ENCODE measurements at places on chromosomes 1 and 21.

DNA sequence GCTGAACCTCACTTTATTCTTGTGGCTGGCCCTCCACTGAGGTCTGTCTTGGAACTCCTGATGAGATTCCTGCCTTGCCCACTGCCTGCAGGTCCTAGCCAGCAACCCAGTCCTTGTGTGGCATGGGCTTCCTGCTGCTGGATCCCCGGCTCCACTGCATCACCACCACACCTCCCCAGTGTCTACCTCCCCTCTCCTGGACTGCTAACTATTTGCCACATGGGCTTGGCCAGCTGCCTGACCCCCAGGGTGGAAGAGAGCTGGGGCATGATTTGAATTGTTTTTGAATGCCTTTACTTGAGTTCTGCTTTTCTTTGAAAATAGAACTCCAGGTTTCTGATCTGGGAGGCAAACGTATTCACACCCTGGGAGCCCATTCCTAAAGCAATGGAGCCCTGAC is 41.2 kb downstream of the SPAG17 start:
- H3K36me3 ChIP-seq = no peaks in the 10 kb centered on the region
- no peak for DNase-seq
- no peak overlapping the region for H3K27ac ChIP-seq
- no peaks in the 10 kb centered on the region for H3K4me1 ChIP-seq
- H3K27me3 ChIP-seq = no peaks in the 10 kb centered on the region

- no peaks in the 10 kb centered on the region for H3K36me3 ChIP-seq
- H3K27ac ChIP-seq = peak overlapping the region; percentile 78
- peaks cover 26% of the 10 kb centered on the region for H3K4me1 ChIP-seq
- H3K27me3 ChIP-seq = peaks cover 19% of the 10 kb centered on the region
Observed at GRCh38 chr1:204684571-204685235, 835 bp downstream of the LRRN2 start.

- H3K36me3 ChIP-seq = no peaks in the 10 kb centered on the region
- no peak overlapping the region for H3K4me3 ChIP-seq
- DNase-seq = no peak
- H3K4me1 ChIP-seq = peaks cover 4% of the 10 kb centered on the region
- H3K27me3 ChIP-seq = no peaks in the 10 kb centered on the region
Observed at GRCh38 chr1:87853576-87854351, 525.1 kb downstream of the LMO4 start.

GRCh38 chr21:38380481-38381137 is 117.7 kb downstream of the ERG start:
- H3K36me3 ChIP-seq = peaks cover 23% of the 10 kb centered on the region
- no peaks in the 10 kb centered on the region for H3K27me3 ChIP-seq
- H3K27ac ChIP-seq = no peak overlapping the region
- no peak for DNase-seq

- H3K4me1 ChIP-seq = peaks cover 6% of the 10 kb centered on the region
- H3K27me3 ChIP-seq = no peaks in the 10 kb centered on the region
- DNase-seq = no peak
- H3K4me3 ChIP-seq = no peak overlapping the region
Observed at GRCh38 chr1:236469466-236469865, 54.3 kb upstream of the LGALS8 start.

DNA sequence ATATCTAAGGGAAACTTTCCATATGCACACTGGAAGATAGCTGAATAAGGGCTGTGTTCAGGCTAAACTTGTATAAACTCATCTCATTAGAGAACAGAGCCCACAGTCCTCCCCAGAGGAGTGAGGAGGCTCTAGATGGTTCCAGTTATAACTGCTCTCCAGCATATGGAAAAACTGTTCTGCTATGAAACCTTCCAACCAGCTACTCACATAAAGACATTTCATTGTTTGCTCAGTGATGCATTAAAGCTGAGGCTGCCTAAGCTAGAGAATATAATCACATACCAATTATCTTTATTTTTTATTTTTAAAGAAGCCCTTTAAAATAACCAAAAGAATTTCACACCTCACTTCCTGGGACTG is 13.3 kb downstream of the AHCYL1 start:
- H3K27ac ChIP-seq = no peak overlapping the region
- H3K36me3 ChIP-seq = peaks cover 11% of the 10 kb centered on the region
- H3K27me3 ChIP-seq = no peaks in the 10 kb centered on the region
- no peak for DNase-seq

DNA sequence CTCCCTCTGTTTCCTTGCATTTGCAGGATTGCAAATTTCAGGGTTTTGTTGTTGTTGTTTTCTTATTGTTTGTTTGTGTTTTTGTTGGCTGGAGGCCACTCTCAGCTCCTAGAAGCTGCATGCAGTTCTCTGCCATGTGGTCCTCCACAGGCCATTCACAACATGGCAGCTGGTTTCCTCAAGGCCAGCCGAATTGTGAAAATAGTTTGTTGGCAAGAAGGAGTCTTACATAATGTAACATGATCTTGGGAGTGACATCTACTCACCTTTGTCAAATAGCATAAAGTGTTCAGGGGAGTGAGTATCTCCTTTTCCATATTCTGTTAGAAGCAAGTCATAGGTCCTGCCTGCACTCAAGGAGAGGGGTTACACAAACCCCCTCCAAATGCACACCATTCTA is 10.6 kb upstream of the UAP1 start:
- DNase-seq = no peak
- no peaks in the 10 kb centered on the region for H3K27me3 ChIP-seq
- no peak overlapping the region for H3K27ac ChIP-seq
- no peak overlapping the region for H3K4me3 ChIP-seq
- H3K36me3 ChIP-seq = no peaks in the 10 kb centered on the region
- no peaks in the 10 kb centered on the region for H3K4me1 ChIP-seq

GRCh38 chr1:53264048-53264447 is 25.7 kb upstream of the MAGOH start:
- no peak overlapping the region for H3K27ac ChIP-seq
- no peaks in the 10 kb centered on the region for H3K4me1 ChIP-seq
- no peak for DNase-seq
- H3K4me3 ChIP-seq = no peak overlapping the region

DNA sequence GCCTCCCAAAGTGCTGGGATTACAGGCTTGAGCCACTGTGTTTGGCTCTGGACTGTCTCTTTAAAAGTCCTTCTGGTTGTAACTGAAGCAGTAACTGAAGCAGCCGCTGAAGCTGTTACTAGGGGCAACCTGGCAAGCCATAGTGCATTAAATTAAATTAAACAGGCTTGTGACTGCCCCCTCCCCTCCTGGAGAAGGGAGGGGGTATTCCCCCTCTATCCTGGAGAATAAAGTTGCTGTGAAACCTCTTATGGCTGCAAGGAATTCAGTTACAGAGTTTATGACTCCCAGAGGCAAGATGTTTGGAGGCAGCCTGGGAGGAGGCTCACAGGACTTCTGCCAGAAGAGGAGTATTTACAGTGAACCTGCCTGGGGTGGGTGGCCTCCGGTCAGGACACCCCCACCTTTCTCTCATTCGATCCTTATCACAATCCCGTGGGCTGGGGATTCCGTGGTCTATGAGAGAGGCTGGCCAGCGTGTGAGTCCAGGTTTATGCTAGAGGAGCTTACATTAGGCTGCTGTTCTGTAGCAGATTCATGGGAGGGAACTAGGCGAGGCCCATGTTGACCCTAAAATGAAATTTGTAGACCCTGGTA is 8.3 kb downstream of the TTC22 start:
- peaks cover 12% of the 10 kb centered on the region for H3K27me3 ChIP-seq
- H3K4me3 ChIP-seq = no peak overlapping the region
- H3K27ac ChIP-seq = no peak overlapping the region

DNA sequence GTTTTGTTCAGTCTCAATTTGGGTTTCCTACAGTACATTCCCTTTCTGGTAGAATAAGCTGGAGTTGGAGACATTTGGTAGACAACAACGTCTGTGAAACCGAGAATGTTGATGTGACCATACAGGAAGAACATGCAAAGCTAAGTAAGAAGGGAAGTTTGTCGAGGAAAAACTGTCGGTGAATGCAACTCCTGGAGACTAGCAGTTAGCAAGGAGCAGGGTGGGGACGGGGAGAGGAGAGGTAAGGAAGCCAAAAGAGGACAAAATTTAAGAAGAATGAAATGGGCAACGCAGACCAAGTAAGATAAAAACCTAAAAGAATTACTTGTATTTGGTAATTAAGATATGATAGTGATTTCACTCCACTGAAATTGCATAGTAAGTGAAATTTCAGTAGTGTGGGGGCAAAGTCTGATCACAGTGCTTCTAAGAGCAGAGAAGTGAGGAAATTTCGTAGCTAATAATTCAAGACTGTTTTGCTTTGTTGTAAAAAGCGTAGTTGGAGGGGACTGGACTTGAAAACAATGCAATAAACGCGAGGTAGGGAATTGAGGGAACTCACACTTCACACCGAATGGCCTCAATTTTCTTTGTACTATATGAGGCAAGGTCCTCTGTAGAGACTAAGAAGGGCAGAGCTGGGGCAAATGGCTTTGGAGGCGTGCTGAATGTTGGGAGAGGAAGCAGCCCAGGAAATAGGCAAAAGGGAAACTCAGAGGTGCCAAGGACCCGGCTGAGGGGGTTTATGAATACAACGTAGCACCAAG is 787 bp upstream of the GIPC2 start:
- no peaks in the 10 kb centered on the region for H3K36me3 ChIP-seq
- H3K4me1 ChIP-seq = peaks cover 13% of the 10 kb centered on the region
- H3K27me3 ChIP-seq = no peaks in the 10 kb centered on the region
- H3K27ac ChIP-seq = no peak overlapping the region
- H3K4me3 ChIP-seq = peak overlapping the region; percentile 90

- H3K36me3 ChIP-seq = no peaks in the 10 kb centered on the region
- H3K4me3 ChIP-seq = no peak overlapping the region
- no peaks in the 10 kb centered on the region for H3K27me3 ChIP-seq
Observed at GRCh38 chr1:179012038-179012437, 13.7 kb upstream of the FAM20B start.

- no peaks in the 10 kb centered on the region for H3K27me3 ChIP-seq
- DNase-seq = no peak
- H3K36me3 ChIP-seq = no peaks in the 10 kb centered on the region
- no peak overlapping the region for H3K27ac ChIP-seq
Observed at GRCh38 chr1:227917081-227917950, 30.4 kb downstream of the WNT9A start.

DNA sequence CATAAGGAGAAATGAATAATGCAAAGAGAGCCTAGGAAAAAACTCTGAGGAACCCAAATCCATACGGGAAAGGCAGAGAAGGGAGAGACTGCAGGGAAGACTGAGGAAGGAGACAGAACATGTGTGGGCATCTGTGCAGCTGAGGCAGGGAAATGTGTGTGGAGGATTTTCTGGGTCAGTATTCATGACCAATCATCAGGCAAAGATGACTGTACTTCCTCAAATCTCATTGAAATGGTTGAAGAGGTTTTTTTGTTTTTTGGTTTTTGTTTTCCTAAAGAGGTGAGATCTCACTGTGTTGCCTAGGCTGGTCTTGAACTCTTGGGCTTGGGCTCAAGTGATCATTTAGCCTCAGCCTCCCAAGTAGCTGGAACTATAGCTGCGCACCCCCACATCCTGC is 15.7 kb downstream of the DIP2A start:
- H3K4me3 ChIP-seq = no peak overlapping the region
- no peak for DNase-seq
- H3K36me3 ChIP-seq = no peaks in the 10 kb centered on the region
- no peak overlapping the region for H3K27ac ChIP-seq
- H3K4me1 ChIP-seq = no peaks in the 10 kb centered on the region
- H3K27me3 ChIP-seq = no peaks in the 10 kb centered on the region

DNA sequence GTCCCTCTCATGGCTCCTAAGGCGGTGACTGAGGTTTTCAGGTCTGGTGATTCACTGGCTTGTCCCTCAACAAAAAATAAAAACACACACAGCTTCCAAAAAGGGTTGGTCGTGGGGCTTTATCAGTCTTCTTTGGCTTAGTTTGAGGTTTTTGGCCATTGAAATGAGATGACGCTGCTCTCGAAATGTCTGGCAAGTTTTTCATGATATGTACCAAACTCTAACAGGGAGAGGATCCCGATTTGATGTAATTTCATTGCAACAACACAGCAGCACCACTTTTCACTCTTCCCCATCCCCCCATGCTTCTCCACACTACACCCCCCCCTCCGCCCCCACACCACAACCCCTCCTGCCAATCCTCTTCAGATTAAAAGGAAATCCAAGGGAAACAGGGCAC is 187.1 kb upstream of the NFIA start:
- H3K4me1 ChIP-seq = peaks cover 41% of the 10 kb centered on the region
- DNase-seq = no peak
- no peaks in the 10 kb centered on the region for H3K27me3 ChIP-seq
- no peak overlapping the region for H3K4me3 ChIP-seq
- no peaks in the 10 kb centered on the region for H3K36me3 ChIP-seq

DNA sequence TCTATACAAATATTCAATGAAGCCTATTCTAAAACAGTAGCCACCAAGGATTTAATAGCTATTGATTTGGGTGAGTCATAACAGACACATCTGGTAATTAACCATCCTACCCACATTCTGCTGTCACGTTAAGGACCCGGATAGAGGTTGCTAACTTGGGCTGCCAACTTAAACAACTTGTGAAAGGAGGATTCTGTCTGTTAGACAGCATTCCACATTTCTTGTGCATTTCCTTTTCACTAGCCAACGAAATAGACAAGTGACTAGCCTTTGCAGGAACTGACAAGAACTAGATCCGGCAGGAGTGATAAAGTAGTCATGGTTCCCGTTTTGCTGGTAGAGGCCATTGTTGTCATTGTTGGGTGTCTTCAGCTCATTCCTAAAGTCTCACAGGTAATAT is 9.5 kb downstream of the DSCAM start:
- H3K4me3 ChIP-seq = no peak overlapping the region
- no peaks in the 10 kb centered on the region for H3K36me3 ChIP-seq
- peaks cover 33% of the 10 kb centered on the region for H3K27me3 ChIP-seq
- DNase-seq = no peak
- H3K27ac ChIP-seq = no peak overlapping the region

GRCh38 chr1:88455621-88456256 is 228.3 kb upstream of the PKN2 start:
- no peaks in the 10 kb centered on the region for H3K4me1 ChIP-seq
- no peaks in the 10 kb centered on the region for H3K36me3 ChIP-seq
- no peak for DNase-seq
- no peak overlapping the region for H3K27ac ChIP-seq
- no peaks in the 10 kb centered on the region for H3K27me3 ChIP-seq

GRCh38 chr1:162709132-162709860 is 77.0 kb downstream of the DDR2 start:
- H3K27ac ChIP-seq = no peak overlapping the region
- peaks cover 12% of the 10 kb centered on the region for H3K4me1 ChIP-seq
- H3K27me3 ChIP-seq = no peaks in the 10 kb centered on the region
- H3K36me3 ChIP-seq = no peaks in the 10 kb centered on the region

DNA sequence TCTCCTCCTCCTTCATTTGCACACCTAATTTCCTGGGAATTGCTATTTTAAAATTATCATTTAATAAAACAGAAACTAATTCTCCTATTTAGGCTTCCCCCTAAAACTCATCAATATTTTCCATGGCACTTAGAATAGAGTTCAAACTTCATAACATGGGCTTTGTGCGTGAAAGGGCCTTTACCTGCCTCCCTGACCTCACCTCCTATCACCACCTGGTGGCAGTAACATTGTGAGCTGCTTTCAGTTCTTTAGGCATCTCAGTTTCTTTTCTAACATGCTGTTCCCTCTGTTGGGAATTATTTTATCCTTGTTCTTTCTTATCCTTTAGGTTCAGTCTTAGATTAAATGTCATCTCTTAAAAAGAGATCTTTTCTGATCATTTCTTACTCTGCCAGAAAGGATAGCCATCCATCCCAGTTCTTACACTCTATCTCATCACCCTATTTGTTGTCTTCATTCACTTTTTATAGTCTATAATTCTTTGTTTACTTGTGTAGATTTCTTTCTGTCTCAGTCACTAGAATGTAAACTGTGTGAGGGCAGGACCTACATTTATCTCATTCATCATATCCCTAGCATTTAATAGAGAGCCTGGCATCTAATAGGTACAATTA is 133.8 kb upstream of the KIAA1614 start:
- H3K27ac ChIP-seq = no peak overlapping the region
- peaks cover 8% of the 10 kb centered on the region for H3K4me1 ChIP-seq
- no peaks in the 10 kb centered on the region for H3K27me3 ChIP-seq
- no peaks in the 10 kb centered on the region for H3K36me3 ChIP-seq
- DNase-seq = no peak
